Eye (tissue), 1 donor: ENCODE measurements at places on chromosomes 1 and 21.
A peak's percentile ranks its signal among the peaks of the same experiment; 100 is the strongest.

- no peak for DNase-seq
Observed at GRCh38 chr1:159944623-159945455, 574 bp downstream of the IGSF9 start.

GRCh38 chr1:70277875-70278274 is 56.7 kb downstream of the SRSF11 start:
- no peak for DNase-seq

GRCh38 chr1:19166066-19166465 is 44.0 kb downstream of the UBR4 start:
- DNase-seq: no peak

DNA sequence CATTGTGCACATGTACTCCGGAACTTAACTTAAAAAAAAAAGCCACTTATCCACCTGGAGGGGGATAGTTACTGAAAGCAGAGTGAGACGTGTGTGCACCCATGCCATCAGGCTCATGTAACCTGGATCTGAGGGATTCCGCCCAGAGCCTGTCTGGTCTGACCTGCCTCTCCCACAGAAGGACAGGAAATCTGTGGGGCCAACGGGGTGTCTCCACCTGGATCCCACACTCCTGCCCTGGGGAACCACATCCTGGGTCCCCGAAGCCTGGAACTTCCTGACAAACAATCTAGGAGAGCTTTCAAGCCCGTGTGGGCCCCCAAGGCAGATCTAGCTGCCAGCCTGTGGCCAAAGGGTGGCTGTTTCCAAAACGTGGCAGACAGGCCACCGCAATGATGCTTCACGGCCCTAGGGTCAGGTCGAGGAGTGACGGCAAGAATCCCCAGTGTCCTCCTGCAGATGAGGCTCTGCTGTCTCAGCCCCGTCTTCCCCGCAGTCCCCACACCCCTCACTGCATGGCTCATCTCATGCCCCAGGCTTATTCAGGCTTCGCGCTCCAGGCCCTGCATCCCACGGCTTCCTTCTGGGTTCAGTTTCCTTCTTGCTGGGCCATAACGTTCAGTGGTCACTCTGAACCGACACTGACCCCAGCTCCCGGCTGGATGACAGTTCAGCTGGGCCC is 21.0 kb upstream of the PCBP3 start:
- DNase-seq: no peak

- DNase-seq: peak; percentile 41
Observed at GRCh38 chr1:214143006-214143992, 137.7 kb upstream of the SMYD2 start.

DNA sequence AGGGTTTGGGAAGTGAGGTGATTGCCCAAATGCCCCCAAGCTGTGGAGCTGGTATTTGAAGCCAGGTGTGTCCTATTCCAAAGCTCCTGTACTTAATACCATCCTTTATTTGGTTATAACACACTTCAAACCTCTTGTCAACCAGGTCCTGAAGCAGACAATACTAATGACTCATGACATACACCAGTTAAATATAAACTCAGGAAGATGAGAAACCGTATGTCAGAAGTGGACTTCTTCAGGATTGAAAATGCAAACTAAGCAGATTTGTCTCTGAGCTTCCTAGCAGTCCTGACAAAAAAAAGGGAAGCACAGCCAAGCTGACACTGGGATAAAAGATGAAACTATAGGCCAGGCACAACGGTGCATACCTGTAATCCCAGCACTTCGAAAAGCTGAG is 70.6 kb downstream of the ALPL start:
- DNase-seq: no peak
